ENCODE measurements at places on chromosomes 1 and 21.

DNA sequence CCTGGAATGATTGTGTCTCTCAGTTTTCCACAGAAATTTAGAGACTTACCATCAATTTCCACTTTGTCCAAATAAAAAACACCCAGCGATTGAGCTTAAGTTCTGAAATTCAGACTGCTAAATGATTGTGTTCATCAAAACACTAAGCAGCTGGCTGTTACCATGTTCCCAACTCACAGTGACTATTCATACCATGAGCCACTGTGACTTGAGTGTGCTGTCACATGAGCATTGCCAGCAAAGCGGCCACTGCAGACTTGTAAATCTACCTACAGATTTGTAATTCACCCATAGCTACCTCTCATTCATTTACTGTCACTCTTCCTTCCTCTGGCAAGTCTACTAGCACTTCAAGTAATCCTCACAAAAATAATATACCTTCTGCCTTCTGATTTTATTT lies 17.2 kb upstream of the PRKAB2 start:
- DNase-seq: no peak

GRCh38 chr1:55131801-55132200 lies 83.4 kb downstream of the USP24 start:
- DNase-seq: no peak

- peak; percentile 91 for DNase-seq
Measured at GRCh38 chr1:27959792-27960603, at the start of gene XKR8. XKR8 (plus strand) TSS chr1:27959973; CDS start chr1:27960070, 97 bp downstream.

DNA sequence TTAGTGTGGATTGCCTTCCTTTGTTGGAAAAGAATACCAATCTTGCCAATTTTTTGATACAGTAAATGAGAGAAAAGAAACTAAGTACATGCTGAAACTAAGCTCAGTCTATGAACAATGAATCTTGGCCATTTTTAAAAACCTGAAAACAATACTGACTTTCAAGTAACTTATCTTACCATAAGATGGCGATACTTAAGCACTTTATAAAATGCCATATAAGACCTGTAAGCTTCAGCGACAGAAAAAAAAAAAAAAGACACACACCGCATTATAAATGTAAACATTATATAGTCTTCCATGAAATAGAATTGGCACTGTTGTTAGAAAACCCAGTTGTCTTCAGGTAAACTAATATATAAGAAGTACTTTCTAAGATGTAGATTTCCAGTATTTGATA lies 3.0 kb downstream of the OLFM3 start:
- no peak for DNase-seq

DNA sequence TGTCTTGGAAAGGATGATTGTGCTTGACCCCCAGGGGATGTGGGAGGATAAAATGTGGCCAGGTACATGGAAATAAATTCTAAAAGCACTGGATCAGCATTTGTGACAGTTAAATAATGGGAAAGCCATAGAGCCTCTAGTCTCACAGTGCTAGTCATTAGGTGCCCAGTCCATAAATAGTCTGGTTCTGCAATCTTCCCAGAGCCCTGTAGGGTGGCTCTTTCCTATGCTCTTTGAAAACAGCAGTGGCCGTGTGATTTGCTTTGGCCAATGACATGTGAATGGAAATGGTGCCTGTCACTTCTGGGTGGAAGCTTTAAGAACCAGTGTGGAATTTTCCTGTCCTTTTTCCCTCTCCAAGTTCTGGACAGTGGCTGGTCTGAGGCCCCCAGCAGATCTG lies 113.2 kb downstream of the TRABD2B start:
- DNase-seq: no peak

GRCh38 chr1:85042413-85042812 lies 5.9 kb downstream of the MCOLN3 start:
- no peak for DNase-seq

DNA sequence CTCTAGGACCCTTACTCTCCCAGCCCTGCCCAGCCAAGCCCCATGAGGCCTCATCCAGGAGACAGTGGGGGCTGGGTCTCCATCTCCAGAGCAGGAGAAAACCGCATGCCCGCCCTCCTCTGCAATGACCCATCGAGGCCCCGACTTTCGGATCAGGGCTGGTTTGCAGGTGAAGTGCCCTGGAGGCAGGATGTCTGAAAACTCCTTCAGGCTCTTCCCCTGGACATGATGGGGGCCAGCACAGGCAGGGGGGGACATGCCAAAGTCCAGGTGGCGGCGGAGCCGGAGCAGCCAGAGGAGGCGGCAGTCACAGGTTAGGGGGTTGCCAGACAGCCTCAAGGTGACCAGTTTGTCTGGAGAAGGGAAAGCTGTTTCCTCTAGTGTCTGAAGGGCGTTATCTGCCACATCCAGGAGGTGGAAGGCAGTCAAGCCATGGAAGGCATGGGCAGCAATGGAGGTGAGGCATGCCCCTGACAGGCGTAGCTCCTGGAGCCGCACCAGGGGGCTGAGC lies 3.9 kb downstream of the LINGO4 start:
- DNase-seq: no peak

GRCh38 chr1:95451904-95452303 lies 217.9 kb downstream of the RWDD3 start:
- peak; percentile 17 for DNase-seq

DNA sequence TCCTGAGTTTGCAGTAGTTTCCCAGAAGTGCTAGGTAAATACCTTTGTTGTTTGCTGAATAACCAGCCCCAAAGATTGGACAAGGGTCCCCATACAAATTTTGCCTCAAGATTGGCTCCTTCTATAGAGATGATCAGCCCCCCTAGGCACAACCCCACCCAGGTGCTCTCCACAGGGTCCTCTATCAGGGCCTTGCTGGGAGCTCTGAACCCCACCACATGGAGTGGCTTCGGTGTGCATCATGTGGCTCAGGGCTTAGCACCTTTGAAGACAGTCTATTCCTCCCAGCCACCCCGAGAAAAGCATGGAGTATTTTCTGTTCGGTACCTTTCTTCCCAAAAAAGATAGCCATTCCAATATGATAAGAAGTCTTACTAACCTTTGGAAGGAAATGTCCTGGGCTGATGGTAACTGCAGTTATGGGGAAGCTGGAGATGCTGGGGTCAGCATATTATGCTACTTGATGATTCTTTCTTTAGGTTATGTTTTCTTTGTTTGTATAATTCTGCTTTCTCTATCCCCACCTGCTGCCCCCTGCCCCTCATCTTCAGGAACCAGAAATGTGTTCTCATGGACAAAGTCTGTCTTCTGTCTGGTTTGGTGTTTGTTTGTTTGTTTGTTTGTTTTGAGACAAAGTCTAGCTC lies 5.0 kb upstream of the TSPAN1 start:
- DNase-seq: no peak

DNA sequence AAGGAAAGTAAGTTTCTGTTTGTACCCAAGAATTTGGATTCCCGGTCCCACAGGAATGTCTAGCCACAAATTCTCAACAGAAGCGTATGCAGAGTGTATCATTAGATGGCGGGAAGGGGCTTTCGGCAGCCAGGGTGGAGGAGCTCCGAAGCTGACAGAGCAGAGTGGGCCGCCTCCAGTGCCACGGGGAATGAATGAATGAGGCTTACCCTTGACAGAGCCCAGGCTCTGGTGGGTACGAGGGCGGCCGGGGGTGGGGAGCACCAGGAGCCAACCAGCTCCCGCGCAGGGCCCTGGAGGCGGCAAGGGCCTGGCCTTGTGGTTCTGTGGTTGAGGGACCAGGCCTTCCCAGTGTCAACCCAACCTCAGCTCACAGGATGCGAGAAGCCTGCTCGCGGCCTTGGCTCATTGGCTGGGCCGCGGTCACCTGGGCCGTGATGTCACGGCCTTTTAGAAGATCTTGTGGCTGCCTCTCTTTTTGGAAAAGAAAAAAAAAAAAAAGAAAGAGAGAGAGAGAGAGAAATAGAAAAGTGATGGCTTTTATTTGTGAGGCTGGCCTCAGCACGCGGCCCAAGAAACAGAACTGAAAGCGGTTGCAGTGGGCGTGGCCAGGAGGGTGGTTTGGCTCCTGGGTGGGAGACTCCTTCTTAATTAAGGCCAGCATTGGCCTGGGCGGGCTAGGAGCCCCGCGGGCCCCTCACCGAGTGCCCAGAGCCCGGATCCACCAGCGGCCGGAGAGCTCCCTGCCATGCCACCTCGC lies 34.9 kb upstream of the RUNX3 start:
- DNase-seq: no peak

- DNase-seq: no peak
Measured at GRCh38 chr1:175338387-175339135, 146.0 kb upstream of the KIAA0040 start.

DNA sequence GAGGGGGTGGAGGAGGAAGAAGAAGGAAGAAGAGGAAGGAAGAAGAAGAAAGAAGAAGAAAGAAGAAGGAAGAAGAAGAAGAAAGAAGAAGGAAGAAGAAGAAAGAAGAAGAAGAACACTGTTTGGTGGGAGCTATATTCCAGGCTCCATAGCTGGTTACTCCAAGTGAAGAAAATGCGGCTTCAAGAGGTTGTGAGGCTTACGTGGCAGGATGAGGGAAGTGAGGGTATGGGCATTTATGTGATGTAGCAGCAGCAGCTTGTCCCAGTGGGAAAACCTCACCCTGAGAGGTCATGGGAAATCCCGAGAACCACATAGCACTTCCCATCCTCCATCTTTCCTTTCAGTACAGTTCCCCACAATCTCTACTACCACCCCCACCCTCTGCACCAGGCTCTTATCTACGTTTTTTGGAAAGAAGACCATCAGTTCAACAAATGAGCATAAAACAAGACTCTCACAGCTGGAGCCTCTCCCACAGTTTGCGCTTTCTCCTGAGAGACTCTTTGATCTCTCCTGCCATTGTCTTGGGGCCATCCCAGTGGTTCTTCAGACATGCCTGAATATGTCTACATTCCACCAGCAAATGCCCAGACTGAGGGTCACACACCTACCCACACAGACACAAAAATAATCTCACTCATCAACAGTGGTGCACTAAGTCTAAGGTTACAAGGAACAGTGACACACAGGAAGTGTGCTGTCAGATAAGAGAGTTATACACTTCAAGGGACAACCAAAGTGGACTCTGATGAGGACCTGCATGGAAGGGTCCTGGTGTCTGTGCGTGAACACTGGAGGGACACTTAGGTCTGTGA lies 77.9 kb upstream of the KCNJ15 start:
- DNase-seq: no peak

DNA sequence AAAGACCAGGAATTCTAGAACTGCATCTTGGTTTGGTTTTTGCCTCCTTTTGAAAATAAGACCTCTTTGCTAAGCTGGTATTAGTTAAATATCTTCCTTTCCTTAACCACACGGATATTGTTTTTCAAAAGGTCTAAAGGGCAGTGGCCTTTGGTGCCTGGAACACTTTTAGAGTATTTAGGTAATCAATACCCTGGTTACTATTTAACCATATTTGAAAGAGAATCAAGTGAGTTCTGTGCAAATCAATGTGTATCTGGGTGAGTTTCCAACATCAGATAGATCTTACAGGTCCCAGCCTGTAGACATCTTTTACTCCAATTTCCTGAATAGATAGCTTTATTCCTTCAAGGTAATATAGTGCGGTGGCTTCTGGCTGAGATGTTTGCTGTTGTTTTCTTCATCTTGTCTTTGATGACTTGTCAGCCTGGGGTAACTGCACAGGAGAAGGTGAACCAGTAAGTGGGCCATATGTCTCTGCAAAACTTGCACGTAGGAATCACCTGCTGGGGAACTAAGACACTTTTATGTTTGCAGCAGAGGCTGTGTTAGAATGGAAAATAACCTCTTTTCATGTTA lies at the start of gene C8A:
TSS of gene C8A (plus strand) at position 277 of the 579 bp plus-strand sequence. CDS start at position 382, 105 bp downstream.
- DNase-seq: no peak

DNA sequence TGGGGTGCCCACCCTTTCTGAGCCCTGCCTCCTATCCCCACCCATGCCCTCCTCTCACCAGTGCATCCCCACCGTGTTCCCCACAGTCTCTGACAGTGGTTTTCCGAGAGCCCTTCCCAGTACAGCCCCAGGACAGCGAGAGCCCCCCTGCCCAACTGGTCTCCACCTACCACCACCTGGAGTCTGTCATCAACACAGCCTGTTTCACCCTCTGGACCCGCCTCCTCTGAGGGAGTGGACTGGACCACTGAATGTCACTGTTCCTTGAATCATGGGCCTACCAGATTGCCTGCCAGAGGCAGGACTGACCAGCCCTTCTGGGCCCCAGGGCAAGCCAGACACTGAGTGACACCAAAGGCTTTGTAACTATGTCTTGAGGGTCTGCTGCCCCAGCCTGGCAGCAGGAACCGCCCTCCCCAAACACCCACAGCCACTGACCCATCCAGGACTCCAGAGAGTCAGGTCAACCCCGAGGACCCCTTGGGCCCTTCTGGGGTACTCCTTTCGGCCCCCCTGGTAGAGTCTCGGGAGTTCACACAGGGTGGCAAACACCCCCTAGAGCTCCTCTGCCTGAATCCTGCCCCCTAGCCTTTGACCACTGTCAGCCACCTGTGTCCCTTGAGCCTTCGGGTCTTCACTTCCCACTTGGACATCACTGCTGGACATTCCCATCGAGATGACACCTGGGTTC lies 3.3 kb downstream of the HYI start:
- no peak for DNase-seq

DNA sequence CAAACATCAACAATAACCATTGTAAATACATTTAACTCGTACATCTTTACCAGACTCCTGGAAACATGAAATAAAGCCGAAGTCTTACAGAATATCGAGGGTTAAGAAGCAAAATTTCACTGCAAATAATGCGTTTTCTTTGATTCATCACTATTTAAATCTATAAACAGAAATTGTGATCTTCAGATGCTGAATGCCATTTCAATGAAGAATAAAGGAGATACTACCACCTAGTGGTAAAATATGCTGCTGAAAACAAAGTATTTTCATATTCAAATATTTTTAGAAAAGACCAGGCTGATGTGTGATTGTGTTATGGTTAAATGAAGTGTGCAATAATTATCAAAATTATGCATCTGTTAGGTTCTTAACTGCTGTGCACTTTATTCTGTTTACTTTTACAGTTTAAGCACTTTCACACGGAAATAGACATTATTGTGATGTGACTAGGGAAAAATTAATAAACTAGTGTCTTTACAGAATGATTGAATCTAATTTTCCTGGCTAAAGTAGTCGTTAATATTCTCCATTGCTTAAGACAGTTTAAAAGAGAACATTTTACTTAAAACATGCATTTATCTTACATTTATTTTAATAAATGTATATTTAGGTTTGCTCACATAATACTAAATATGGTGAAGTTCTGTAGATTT lies 1093.1 kb downstream of the MRPL39 start:
- peak; percentile 18 for DNase-seq
